ENCODE measurements at places on chromosomes 7 and 10. TPM values are rescaled to one million over a fixed set of nuclear protein-coding genes. Genes with fewer than 3 reads are reported as not detected.

NPFFR1 gene
- total RNA-seq: not detected

GDF2 gene
- not detected for total RNA-seq

GNGT1 gene
- total RNA-seq: not detected

GCK gene
- 1.8 TPM for total RNA-seq

OR2A42 gene
- total RNA-seq: 0.16 TPM

TRPV5 gene
- total RNA-seq: not detected

EBLN1 gene
- total RNA-seq: not detected

PTPRE gene
- total RNA-seq: 10.7 TPM

TMEM270 gene
- not detected for total RNA-seq

DNA sequence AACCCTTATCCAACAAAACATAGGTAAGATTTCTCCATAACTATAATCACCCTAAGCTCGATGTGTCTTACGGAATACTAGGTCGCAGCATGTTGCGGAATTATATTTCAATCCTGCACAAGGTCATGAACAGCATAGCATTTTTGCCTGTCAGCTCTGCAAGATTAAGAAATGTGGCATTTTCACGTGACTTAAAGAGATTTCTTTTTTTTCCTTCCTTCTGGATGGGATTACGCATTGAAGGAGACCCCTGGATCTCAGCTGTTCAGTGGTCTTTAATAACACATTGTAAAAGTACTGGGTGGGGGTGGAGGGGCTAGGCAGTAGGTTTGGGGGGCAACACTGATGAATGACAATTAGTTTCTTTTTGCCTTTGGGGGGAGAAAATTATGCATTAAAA, 106.7 kb downstream of the CUBN start:
- H3K4me3 ChIP-seq: no peak overlapping the region
- no peak for DNase-seq
- H3K27ac ChIP-seq: peak overlapping the region; percentile 62
- H3K27me3 ChIP-seq: no peaks in the 10 kb centered on the region
- no peaks in the 10 kb centered on the region for H3K4me1 ChIP-seq
- no peaks in the 10 kb centered on the region for H3K36me3 ChIP-seq

GRCh38 chr7:141055146-141055545, 18.7 kb upstream of the TMEM178B start:
- DNase-seq: no peak
- H3K36me3 ChIP-seq: no peaks in the 10 kb centered on the region
- H3K27me3 ChIP-seq: no peaks in the 10 kb centered on the region
- H3K27ac ChIP-seq: no peak overlapping the region
- H3K4me3 ChIP-seq: no peak overlapping the region
- no peaks in the 10 kb centered on the region for H3K4me1 ChIP-seq

DNA sequence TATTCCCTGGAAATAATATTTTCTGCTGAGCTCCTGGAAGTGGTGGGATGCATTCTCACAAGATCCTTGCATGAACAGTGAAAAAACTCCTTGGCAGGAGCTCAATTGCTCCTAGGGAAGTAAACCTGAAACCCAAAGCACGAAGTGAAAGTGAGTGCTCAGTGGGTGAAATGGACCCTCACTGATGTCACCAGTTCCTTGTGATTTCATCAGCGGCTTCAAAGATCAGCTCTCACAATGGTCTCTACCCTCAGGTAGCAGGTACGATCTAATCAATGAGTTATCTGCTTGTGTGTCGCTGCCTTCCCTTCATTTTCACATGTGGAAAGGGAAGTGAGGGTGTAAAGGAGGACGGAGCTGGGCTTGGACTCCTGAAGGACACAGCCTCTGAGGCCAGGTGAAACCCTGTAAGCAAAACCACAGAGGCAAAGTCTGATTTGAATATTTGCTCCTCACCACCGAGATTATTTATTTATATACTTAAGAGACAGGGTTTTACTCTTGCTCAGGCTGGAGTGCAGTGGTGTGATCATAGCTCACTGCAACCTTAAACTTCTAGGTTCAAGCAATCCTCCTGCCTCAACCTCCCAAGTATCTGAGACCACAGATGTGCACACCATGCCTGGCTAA, 255.4 kb upstream of the LYZL1 start:
- DNase-seq: no peak
- H3K4me1 ChIP-seq: no peaks in the 10 kb centered on the region
- no peak overlapping the region for H3K4me3 ChIP-seq
- H3K36me3 ChIP-seq: no peaks in the 10 kb centered on the region

DNA sequence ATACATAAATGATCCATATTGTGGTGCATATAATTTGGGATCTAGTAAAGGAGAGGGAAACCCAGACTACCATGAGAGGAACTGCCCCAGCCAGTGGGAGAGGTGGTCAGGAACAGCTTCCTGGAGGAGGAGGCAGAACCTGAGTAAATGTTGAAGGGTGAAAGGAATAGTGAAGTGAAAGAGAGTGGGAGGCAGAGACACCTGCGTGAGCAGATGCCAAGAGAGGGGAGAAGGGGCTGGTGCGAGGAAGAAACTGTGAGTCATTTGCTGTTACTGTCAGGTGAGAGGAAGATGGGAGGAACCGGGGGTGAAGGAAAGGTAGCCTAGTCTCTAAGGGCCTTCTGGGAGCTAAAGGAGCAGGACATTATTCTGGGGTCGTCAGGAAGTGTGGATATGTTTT, 294.8 kb downstream of the GRID1 start:
- no peaks in the 10 kb centered on the region for H3K4me1 ChIP-seq
- no peaks in the 10 kb centered on the region for H3K36me3 ChIP-seq
- H3K27me3 ChIP-seq: no peaks in the 10 kb centered on the region
- H3K27ac ChIP-seq: no peak overlapping the region
- H3K4me3 ChIP-seq: no peak overlapping the region

DNA sequence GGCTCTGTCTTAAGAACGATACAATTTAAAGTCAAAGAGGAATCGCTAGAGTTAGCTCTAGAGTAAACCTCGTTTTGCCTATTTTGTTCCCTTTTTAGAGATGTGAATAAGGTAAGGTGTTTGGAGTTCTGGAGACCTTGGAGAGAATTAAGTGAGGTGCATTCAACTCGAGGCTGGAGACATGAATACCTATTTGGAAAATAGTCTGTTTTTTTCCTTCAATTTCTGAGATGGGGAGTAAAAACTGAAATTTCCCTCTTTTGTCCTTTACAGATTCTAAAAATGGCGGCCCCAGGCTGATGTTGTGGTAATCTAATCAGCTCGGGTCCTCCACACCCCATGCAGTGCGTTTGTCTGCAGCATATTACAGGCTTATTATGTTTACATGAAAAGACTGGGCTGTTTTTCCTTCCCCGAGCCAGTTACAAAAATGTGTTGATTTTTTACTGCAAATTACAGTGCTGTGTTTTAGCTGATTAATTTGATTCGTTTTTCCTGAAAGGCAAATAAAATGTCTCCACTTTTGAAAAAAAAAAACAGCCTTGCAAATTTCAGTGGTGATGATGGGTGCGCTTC, 1.5 kb downstream of the KMT2E start:
- peak overlapping the region; percentile 98 for H3K27ac ChIP-seq
- H3K4me3 ChIP-seq: peak overlapping the region; percentile 97
- no peaks in the 10 kb centered on the region for H3K36me3 ChIP-seq
- peaks cover 52% of the 10 kb centered on the region for H3K4me1 ChIP-seq
- H3K27me3 ChIP-seq: no peaks in the 10 kb centered on the region
- DNase-seq: no peak

- no peaks in the 10 kb centered on the region for H3K4me1 ChIP-seq
- DNase-seq: peak; percentile 33
- no peaks in the 10 kb centered on the region for H3K36me3 ChIP-seq
- no peak overlapping the region for H3K4me3 ChIP-seq
These were observed 14.9 kb downstream of the TMEM72 start for GRCh38 chr10:44925811-44926750.
